ENCODE measurements at places on chromosomes 1 and 21.

GRCh38 chr1:183390561-183390960 is 27.6 kb downstream of the NMNAT2 start:
- DNase-seq, result no peak

- no peak for DNase-seq
Observed at GRCh38 chr1:18174037-18174436, 66.4 kb downstream of the IGSF21 start.

DNA sequence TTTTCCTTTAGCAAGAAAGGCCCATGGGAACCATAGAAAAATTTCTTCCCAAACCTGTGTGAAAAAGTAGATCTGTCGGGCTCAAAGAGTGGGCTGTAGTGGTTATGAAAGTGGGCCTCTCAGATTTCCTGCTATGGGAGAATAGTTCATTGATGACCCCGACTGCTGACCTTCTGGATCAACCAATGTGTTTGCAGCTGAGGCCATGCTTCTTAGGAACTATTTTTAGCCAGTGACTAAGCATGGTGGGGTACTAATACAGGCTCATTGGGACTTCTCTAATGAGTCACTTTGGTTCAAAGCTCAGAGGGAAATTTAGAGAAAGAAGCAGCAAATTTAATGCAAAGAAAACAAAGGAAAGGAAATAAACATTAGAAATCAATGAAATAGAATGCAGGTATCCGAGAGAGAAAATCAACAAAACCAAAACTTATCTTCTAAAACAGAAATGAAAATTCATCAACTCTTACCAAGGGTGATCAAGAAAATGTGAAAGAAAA is 12.6 kb upstream of the PSMA5 start:
- no peak for DNase-seq

DNA sequence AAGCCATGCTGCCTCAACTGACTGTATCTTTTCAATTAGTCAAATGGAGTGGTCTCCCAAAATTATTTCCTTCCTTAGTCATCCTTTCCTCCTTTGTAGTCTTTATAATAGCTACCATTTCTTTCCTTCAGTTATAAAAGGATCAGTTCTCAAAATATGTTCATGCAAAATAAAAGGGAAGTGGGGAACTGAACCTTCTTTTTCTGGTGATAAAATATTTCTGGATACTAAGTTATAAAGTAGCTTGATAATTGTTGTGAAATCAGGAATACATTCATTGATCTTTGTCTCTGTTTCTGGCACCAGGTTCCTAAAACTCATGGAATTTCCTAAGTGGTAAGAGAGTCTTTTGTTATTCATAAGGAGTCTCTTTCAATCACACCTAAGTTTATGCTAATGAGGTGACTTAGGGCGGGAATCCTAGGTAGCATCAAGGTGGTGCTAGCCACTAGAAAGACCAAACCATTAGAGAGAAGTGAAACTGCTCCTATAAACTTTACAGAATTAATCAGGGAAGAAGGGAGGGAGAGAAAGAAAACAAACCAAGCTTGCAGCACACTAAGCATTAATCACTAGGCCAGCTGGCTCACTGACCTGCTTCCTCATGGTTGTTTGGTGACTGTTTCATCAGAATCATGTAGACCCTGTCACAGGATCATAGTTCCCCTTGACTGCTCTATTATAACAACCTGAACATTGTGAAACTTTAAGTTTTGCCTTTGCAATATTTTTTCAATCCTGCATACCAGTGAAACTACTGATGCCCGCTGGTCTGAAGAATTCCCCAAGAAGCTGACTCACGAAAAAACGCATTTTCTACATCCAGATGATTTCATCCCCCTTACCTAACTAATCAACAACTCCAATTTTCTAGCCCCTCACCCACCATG is 161.6 kb upstream of the PTBP2 start:
- DNase-seq, result no peak

GRCh38 chr1:36775716-36776115 is 258.6 kb downstream of the GRIK3 start:
- DNase-seq, result no peak

- no peak for DNase-seq
Observed at GRCh38 chr21:39313042-39313570, 326 bp downstream of the BRWD1 start.

- DNase-seq, result no peak
Observed at GRCh38 chr1:226482196-226482595, 66.4 kb upstream of the STUM start.

DNA sequence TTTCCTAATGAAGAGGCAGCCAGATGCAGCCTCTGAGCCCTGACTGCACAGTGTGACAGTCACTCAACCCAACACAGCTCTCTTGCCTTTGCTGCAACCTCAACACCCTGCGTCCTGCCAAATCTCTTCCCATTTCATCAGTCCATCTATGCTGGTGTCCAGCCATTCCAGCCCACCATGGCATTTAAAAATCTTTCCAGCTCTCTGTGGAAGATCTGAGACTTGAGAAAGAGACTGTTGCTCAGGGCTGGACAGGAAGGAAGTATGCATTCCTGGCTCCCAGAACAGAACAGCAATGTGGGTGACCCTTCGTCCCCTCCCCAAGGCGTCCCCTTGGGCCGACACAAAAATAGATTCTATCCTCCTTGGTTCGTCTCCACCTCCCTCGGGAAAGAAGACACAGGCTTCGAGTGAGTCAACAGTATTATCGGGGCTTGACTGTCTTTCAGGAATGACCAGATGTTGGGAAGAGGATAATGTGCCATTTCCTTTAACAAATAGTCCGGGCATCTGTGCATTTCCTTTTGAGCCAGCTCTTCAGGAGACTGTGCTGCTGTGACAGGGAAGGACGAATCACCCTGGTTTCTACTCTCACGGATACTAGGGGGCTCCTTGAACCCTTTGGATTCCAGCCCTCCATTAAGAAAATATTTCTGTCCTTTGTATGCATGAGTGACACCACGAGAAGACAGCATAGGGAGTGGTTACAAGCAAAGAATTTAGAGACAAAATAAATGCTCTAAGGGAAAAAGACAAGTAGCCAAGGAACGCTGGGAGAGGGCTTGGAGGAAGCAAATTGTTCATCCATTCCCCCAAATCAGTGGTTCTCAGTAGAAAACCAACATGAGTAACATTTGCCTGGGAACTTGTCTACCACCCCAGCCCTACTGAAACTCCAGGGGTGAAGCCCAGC is 111.4 kb upstream of the CDC42BPA start:
- no peak for DNase-seq

DNA sequence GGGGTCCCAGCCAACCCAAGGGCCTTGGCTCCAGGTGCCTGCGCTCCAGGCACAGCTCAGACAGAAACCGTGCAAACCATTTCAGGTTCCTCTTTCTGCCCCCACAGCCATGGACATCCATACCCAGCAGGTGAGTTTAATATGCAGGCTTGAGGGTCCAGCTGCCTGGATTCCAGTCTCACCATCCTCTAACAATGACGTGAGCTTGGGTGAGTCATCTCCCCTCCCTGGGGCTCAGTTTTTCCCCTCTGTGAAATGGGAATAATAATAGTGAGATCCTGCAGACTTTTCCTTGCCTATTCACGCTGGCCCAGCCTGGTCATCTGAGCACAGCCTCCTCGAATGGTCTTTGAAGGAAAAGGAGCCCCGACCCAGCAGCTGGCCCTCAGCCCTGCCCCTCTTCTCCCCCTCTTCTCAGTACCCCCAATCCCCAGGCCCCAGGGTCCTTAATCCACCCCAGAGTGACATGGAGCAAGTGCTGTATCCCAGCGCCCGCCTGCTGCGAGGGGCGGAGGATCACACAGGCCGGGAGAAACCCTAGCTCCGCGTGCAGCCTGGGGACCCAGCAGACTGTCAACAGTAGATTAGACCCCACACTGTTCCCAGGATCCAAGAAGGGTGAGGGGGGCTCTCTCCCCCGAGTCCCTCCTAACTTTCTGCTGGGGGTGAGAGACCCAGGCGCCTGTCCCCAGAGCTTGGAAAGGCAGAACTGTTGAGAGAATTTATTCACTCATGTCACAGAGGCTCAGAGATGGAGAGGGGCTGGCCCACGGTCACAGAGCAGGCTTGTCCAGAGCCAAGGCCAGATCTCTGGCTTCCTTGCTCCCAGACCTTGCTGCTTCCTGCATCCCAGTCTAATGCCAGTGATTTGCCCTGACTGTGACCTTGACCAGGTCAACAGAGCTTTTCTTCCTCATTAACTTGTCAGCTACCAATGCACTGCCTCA is 49.2 kb downstream of the TAS1R2 start:
- DNase-seq, result no peak

DNA sequence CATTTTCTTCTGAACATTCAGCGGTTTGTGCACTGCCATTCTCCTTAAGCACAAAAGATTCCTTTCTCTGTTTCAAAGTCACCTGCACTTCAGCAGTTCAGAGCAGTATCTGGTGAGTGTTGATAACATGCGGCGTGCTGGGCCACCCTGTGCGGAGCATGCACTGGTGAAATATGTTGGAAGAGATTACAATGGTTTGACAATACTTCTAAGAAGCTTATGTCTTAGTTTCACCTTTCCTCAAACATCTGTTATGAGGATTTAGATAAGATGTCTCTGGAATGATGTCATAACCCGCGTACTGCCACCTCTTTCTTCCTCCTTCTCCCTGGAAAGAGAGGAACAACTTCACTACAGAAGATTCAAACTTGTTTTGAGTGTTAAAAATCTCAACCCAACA is 650.3 kb downstream of the AJAP1 start:
- DNase-seq, result no peak

DNA sequence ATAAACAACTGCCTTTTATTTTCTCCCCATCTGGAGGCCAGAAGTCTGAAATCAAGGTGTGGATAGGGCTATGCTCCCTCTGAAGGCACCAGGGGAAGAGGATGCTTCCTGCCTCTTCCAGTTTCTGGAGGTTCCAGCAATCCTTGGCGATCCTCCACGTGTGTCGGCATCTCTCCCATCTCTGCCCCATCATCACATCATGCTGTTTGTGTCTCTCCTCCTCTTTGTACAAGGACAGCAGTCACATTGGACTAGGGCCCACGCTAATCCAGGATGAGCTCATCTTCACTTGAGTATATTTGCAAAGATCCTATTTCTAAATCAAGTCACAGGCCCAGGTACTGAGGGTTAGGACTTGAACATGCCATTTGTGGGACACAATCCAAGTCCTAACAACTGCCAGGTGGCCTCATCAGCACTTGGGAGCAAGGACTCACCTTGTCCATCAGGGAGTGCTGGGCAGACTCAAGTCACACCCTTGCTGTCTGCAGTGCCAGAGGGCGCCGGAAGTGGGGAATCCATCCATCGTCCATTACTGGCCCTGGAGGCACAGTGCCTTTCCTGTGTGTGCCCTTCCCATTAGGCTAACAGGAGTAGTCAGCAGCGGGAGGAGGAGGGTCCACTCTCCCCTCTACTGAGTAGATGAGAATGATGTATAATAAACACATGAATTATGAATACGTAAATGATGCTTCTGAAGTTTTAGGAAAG is 185.4 kb upstream of the AJAP1 start:
- no peak for DNase-seq

DNA sequence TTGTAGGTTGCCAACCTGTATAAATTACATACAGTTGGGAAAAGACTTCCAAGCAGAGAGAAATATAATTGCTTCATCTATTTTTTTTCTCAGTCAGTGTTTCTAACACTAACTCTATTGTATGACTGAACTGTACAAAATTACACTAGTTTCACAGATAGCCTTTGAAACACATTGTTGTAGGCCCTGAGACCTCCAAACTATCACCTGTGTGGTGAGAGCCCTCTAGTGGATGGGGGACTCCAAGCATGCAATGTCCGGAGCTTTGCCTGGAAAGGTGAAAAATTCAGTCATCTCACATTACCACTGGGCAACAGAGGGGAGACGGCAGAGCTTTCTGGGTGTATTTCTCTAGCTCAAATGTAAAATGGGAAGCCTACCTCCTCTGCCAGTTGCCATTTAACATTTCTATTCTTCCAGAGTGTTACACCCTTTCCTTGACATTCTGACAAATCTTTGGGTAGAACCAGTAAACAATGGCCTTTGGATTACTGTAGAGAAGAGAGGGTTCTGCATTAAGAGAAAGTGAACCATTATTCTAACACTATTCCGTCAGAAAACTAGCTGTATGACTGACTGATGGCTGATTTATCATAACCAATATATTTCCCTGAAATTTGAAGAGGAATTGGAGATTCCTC is 212.2 kb downstream of the LYPLAL1 start:
- DNase-seq, result peak; percentile 73

DNA sequence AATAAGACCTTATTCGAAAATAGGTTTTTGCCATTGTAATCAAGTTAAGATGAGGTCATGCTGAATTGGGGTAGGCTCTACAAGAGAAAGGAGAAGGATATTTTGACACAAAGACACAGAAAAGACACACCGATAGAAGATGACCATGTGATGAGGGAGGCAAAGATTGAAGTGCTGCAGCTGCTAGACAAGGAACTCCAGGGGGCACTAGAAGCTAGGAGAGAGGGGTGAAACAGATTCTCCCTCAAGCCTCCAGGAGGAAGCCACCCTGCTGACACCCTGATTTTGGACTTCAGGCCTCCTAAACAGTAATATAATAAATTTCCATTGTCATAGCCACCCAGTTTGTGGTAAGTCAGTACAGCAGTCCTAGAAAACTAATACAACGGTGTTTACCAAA is 506.8 kb upstream of the CAMK1G start:
- DNase-seq, result peak; percentile 18

GRCh38 chr1:212669600-212669999 is 30.0 kb downstream of the BATF3 start:
- no peak for DNase-seq

- DNase-seq, result no peak
Observed at GRCh38 chr1:59176471-59176870, 120.4 kb upstream of the FGGY start.

DNA sequence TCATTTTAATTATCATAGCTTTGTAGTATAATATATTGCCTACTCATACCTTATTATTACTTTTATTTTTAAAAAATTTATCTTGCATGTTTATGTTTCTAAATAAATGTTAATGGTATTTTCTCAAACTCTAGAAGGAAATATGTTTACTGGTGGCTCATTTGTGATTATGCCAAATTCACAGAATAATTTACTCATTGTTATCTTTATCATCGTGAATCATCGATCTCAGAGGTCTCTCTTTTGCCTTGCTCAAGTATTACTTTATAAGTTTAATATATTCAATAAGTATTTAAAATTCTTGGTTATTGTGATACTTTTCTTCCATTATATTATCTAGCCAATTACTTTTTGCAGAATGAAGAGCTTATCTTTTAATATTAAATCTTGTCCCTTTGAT is 836.7 kb upstream of the ADAMTS5 start:
- no peak for DNase-seq

DNA sequence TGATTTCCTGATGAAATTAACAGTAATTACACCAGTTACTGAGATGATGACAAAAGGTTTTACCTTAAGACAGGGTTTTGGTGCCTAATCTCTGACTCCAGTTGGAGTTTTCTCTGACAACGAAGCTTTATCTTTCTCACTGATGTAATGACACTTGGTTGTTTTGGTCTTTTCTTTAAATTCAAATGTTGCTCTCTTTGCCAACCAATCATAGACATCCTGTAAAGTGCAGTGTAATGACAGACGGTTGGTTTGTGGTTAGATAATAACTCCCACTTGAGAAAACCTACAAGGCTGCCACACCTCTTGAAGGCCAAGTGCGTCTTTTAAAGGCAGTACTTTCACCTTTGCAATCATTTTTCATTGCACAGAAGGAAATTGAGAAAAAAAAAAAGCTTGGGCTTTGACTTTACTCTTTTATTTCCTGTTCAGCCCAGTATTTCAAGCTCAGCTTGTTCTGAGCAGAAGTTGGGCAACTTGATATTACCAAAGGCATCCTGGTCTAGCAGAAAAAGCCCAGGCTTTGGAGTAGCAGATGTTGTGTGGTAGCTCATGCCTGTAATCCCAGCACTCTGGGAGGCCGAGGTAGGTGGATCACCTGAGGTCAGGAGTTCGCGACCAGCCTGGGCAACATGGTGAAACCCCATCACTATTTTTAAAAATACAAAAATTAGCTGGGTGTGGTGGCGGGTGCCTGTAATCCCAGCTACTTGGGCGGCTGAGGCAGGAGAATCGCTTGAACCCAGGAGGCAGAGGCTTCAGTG is 14.9 kb downstream of the PDIK1L start:
- peak; percentile 59 for DNase-seq
